Left ventricle myocardium inferior (tissue), 1 donor: ENCODE measurements at places on chromosomes 16 and 17.

- no peak for DNase-seq
Measured at GRCh38 chr17:27446569-27447301, 9.5 kb upstream of the KSR1 start.

DNA sequence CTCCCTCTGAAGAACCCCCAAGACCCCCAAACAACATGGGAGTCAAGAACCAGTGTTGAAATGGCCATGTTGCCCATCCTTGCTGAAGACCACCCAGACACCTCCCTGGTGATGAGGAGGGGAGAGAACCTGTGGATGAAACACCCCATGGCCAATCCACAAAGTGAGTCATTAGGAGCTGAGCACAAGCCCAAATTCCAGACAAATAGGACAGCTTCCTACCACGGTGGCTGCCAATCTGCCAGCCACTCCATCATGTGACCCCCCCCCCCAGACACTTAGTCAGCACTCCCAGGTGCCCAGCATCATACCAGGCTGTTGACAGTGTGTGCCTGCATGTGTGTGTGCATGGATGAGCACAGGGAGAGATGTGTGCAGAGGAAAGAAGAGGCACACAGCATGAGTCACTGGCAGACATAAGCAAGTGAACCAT lies 26.4 kb upstream of the RPL38 start:
- no peak for DNase-seq

- no peak for DNase-seq
Measured at GRCh38 chr16:58417035-58417434, 24.8 kb downstream of the GINS3 start.

GRCh38 chr16:73956587-73957494 lies 339.8 kb upstream of the PSMD7 start:
- DNase-seq = peak; percentile 43

DNA sequence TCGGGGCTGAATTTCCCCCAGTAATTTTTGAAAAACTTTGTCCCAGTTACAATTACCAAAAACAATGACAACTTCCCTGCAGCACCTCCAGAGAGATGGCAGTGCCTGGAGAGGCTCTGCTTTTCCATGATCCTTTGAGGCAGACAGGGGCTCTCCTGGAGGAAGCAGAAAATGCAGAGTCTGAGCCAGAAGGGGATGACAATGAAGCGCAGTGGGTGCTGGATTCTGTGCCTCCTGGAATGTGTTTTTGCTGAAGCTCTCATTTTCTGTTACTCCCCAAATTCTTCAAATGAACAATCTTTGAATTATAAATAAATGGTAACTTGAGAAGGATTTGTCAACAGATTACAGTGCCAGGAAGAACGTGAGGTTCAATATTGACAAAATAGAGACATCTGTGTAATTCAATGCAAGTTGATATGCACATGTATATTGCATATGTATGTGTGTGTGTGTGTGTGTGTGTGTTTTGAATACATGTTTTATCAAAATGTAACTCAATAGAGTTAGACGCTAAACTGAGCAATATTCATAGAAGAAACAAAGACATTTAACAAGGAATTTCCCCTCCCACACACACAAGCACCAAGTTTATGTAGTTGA lies 9.7 kb upstream of the RUSF1 start:
- no peak for DNase-seq

DNA sequence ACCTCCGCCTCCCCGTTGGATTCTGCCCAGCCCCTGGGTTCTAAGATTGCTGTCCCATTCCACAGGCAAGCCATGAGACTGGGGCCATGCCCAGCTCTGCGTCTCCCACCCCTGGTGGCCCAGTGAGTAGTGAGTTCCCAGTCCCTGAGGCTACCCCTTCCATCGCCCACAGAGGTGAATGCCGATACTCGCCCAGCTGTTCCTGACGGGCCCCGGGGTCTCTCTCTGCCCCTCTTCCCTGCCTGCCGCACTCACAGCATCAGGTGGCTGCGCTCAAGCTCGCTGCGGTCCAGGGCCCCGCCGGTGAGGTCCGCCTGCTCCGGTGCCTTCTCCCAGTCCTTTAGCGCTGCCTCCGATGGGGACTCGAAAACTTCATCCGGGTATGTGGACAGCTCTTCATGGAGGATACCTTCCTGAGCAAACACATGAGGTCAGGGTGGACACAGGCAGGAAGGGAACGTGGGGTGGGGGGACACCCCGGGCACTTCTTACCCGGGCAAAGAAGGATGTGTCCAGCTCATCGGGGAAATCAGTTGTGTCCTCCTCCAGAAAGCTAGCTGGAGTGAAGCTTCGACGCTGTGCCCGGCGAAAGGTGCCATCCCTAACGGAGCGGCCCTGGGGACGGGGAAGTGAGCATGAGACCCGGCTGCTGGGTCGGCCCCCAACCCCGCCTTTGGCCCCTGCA lies 8.8 kb downstream of the SNRNP25 start:
- DNase-seq = no peak

GRCh38 chr17:14209215-14209614 lies 27.4 kb downstream of the CDRT15 start:
- DNase-seq = no peak

- no peak for DNase-seq
Measured at GRCh38 chr16:87951552-87952538, 611 bp downstream of the BANP start.

DNA sequence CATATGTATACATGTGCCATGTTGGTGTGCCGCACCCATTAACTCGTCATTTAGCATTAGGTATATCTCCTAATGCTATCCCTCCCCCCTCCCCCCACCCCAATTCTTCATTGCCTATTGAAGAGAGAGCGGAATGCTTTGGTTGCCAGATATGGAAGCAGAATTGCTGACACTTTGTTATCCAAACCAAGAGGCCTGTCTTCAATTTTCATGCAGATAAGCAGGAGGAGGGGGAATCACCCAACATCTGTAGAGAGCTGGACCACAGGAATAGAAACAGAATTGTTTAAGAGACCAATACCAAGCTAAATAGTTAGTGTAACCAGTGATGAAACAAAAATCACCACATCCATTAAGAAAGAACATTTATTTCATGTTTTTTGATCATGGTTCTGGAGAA lies 7.1 kb downstream of the ASPA start:
- no peak for DNase-seq

- DNase-seq = no peak
Measured at GRCh38 chr17:32697728-32698625, 178.9 kb downstream of the MYO1D start.

GRCh38 chr16:55825115-55825728 lies 7.7 kb downstream of the CES1 start:
- no peak for DNase-seq
